ENCODE measurements at places on chromosomes 4 and X. TPM values are rescaled to one million over a fixed set of nuclear protein-coding genes. Genes with fewer than 3 reads are reported as not detected.

BEX1 gene
- 1.00 TPM for total RNA-seq

GABRG1 gene
- not detected for total RNA-seq

CD40LG gene
- not detected for total RNA-seq

ATP7A gene
- total RNA-seq, result 3.6 TPM

DOK7 gene
- not detected for total RNA-seq

FGFR3 gene
- 3.9 TPM for total RNA-seq

VSIG4 gene
- total RNA-seq, result not detected

MMGT1 gene
- 15.9 TPM for total RNA-seq

CENPVL1 gene
- total RNA-seq, result not detected

MMAA gene
- 4.9 TPM for total RNA-seq

FANCB gene
- 4.1 TPM for total RNA-seq

CPE gene
- total RNA-seq, result 0.25 TPM

AP1S2 gene
- 93.1 TPM for total RNA-seq

Measured in mammary microvascular endothelial cell (primary cell).